DMS79 (cell line): ENCODE measurements at places on chromosomes 3 and 15.

DNA sequence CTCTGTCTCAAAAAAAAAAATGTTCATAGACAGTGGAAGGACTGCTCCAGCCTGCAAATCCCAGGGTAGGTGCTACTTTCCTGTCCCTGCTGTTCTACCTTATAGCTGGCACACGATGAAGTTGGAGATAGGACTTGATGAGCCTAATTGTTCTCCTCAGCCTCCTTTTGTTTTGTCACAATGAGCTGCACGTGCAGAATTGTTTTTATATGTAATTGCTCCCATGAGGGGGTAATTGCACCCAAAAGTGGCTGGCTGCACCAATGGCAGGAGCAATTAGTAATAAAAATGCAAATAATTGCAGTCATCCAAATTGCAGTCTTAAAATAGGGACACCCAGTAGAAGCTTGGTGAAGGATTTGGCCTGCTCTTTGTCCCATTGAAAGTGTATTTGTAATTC, 63.0 kb upstream of the PFN2 start:
- no peak for DNase-seq

DNA sequence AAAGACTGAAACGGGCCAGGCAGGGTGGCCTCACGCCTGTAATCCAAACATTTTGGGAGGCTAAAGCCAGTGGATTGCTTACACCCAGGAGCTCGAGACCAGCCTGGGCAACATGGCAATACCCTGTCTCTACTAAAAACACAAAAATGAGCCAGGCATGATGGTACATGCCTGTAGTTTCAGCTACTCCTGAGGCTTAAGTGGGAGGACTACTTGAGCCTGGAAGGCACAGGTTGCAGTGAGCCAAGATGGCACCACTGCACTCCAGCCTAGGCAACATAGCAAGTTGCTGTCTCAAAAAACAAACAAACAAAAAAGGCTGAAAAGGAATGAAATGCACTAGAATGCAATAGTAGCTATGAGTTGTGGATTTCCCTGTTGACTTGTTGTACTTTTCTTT, 94.7 kb downstream of the STAG1 start:
- no peak for DNase-seq

- DNase-seq, result no peak
These were observed 124.3 kb upstream of the UMPS start for GRCh38 chr3:124605781-124606579.

DNA sequence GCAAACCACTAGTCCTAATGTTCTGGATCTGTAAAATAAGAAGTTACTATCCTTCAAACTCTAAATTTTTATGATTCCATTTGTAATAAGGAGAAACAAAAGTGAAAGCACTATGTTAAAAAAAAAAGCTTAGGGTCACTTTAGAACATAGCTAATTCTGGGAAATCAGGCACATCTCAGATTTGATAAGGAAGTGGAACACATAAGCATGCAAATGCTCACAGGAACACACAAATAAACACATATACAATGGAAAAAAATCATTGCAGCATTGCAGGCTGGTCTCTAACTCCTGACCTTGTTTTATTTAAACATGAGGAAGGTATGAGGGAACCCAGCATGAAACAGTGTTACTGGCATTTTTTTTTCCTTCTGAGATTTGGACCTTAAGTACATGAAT, 63.2 kb upstream of the TNFSF10 start:
- no peak for DNase-seq

GRCh38 chr3:113057117-113057516, 66.3 kb downstream of the GTPBP8 start:
- DNase-seq, result no peak

GRCh38 chr3:135987661-135988060, 22.1 kb downstream of the PPP2R3A start:
- no peak for DNase-seq

GRCh38 chr3:155495387-155495786, 201.9 kb upstream of the STRIT1 start:
- DNase-seq, result no peak
